MM.1S (cell line): ENCODE measurements at places on chromosomes 11 and 22.

- no peak for DNase-seq
Observed at GRCh38 chr22:27609451-27609888, 192.1 kb downstream of the MN1 start.

DNA sequence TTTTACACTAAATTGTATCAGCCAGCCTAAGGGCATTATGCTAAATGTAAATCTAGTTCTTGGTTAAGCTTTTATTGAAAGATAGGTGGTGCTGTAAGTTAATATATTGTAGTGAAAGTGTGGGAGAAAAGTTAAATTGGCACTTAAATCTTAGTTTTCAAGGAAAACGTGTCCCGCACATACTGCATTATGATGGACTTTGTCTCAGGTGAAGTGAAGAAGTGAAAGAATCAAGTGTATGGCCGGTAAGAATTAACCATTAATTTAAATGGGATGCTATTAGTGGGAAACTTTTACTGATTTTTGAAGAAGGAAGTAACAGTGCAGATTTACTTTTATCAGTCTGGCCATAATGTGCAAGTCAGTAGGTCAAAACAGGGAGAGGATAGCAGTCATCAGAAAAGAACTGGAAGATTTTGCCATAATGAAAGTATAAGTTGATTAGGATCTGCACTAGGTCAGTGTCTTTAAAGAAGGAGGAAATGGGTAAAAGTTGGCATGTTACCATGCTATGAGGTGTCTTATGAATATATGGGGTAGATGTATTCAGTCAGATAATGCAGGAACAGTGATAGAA is 81.6 kb downstream of the PDHX start:
- no peak for DNase-seq

DNA sequence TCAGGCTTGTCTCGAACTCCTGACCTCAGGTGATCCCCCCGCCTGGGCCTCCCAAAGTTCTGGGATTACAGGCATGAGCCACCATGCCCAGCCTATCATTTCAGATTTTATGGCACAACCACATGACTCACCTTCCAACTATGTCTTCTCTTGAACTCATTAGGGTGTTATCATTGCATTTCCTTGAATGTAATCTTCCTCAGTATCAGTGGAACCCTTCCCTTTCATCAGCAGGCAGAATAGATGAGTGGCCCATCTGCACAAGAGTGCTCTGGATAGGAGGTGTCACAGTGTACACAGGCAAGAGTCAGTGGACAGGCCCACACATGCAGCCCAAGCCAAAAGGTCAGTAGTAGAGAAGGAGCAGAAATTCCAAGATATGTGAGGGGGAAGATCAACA is 29.1 kb upstream of the AQP11 start:
- DNase-seq, result no peak

DNA sequence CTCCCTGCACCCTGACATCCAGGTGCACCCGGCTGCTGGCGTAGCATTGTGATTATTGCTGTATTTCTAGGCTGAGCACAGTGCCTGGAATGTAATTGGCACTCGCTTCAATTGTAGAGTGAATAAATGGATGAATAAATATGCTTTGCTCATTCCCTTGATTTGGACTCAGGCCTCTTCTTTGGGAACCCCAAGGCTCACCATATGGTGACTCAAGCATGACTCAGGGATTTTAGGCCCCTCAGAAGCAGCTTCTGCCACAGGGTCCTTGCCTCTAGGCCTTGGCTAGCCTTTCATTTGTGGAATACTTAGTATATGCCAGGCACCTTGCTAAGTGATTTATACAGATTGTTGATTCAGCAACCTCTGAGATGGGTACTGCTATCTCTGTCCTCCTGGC is 78.9 kb downstream of the GRIK4 start:
- no peak for DNase-seq

DNA sequence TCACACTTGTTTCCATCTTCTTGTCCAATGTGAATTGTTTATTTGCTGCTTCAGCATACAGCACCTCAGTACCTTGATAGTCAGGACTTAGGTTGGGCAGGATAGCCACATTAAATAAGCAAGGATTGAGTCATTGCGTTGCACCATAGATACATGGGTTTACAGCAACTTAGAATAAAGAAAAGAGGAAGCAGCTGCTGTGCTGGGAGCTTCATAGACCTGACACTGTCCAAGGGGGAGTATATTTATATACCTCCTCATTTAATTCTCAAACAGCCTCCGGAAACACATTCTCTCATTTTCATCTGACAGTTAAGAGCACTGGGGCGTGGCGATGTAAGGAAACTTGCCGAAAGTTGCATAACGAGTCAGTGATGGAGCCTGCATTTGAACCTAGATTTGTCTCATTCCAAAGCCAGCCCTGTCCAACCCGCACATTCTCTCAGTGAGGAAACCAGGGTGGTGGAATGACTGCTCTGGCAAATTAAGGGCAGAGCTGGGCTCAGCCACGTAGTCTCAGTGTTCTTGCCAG is 42.2 kb downstream of the UBASH3B start:
- peak; percentile 45 for DNase-seq

GRCh38 chr11:94735907-94736306 is 32.2 kb upstream of the AMOTL1 start:
- no peak for DNase-seq

DNA sequence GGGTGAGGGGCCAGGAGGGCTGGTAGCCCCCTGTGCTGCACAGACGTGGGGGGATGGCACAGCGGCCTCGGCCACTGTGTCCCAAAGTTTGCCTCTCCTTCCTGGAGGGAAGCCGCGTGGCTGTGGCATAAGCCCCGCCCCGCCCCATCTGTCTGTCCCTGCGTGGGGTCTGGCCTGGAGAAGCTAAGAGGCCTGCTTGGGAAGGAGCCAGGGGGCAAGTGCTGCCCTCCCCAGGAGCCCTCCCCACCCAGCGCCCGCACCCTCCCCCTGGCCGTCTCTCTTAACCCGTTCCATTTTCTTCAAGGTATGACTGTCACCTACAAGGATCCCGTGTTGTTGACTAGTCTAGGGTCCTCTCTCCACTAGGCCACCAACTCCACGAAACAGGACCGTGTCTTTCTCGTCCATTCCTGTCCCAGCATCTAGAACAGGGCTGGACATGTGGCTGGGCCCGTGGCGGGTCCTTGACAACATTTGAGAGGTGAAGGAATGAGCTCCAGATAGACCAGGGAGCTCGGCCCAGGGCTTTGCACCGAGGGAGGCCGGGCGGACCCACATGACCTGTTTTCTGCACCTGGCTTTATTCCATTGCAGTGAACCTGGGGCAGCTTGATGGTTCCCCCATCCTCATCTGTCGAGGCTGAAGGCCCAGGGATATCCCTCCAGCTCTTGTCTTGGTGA is 428.0 kb downstream of the TBC1D22A start:
- DNase-seq, result no peak

GRCh38 chr22:26933105-26933590 is 275.8 kb downstream of the MIAT start:
- no peak for DNase-seq

- peak; percentile 55 for DNase-seq
Observed at GRCh38 chr22:19448076-19448607, 631 bp upstream of the C22orf39 start.

DNA sequence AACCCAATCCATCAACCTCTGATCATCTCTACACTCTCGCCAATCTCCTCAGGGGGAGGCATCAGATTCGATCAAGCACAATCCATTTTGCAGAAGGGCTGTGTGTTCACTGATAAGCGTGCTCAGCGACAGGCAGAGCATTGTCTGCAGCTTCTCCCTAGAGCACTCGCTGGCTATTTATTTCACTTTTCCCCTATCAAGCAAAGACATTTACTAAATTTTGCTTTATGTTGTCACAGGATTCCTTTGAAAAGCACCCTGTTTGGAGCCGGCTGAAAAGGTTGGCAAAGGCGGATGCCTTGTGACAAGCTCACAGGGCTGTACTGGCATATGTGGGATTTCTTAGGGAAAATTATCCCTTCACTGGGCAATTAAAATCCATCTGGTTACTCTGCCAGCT is 1381.5 kb upstream of the TENM4 start:
- no peak for DNase-seq

DNA sequence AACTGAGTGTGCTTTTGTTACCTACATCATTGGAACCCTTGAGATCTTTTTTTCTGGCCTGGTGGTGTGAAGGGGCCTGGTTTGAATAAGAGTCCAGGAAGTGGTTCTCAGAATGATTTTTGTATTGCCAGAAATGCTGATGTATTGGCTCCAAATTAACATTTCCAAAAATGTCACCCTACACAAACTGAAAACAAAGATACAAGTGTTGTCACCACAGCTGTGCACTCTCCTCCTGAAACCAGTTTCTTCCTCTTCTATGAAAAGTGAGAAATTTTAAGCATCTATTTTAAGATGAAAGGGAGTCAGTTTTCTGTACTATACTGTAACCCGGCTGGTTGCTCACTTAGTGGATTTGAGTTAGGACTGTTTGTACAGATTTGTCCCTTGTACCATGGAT is 218.8 kb downstream of the PGR start:
- DNase-seq, result peak; percentile 89

- no peak for DNase-seq
Observed at GRCh38 chr11:67032830-67033551, 10.1 kb downstream of the SYT12 start.

DNA sequence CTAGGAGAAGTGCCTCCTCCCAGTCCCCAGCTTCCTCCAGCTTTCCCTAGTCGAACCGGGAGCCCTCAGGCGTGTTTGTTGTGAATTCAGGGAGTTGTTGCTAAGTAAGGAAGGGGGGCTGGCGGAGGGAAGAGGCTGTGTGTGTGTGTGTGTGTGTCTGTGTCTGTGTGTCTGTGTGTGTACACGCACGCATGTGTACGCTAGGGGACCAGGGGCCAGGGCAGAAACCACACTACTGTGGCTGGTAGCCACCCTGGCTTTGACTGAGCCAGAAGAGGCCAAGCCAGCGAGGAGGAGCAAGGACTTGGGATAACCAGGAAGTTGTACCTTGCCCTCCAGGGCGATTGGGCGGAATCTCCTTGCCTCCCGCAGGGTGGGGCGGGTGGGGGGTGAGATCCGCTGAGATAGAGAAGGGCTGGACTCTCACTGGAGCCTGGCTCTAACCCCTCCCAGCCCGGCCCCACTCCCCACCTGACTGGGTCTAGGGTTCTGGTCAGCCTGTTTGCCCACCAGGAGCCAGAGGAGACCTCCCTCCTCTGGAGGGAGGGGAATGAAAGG is 7.5 kb downstream of the BCL9L start:
- DNase-seq, result no peak

DNA sequence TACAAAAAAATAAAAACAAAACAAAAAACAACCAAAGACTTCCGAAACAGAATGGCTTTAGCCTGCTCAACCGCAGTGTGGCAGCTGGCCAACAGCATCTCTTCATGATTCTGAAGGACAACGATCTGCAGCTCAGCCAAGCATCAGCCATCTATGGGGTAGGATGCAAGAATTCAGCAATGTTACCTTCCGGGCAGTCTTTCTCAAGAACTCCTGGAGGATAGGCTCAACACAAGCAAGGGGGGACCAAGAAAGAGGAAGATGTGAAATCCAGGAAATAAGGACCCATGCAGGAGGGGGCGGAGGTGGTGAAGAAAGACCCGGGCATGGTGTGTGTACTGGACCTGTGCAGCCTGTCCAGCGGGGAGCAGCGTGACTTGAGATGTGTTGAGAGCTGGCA is 3.5 kb upstream of the TSPO start:
- peak; percentile 75 for DNase-seq

GRCh38 chr11:118565051-118565450 is 680 bp downstream of the IFT46 start:
- no peak for DNase-seq

DNA sequence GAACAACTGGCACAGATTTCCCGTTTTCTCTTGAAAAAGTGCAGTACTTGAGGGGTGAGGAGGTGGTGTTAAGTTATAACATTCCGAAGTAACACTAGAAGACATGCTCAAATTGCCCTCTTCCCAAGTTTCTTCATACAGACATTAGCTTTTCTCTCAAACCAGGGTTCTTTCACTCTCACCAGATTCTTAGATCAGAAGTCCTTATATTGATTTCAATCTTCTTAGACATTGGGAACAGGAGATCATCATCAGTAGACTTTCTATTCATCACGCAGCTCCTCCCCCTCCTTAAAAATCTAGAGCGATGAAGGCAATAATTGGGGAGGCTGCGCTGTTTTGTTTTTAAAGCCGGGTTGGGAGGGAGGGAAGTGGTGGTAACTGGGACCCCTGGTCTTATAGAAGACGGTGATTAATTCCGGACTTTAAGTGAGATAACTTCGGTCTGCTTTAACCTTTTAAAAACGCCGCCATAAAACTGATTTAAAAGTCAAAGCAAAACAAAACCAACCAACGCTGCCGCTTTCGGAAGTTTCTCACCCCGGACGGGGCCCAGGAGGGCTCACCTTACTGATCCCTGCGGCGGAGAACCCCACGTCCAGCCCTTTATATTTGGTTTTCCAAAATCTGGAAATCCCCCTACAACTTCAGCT is 665 bp downstream of the USP28 start:
- DNase-seq, result peak; percentile 56

GRCh38 chr11:77411717-77412441 is 62.0 kb downstream of the PAK1 start:
- DNase-seq, result peak; percentile 90

DNA sequence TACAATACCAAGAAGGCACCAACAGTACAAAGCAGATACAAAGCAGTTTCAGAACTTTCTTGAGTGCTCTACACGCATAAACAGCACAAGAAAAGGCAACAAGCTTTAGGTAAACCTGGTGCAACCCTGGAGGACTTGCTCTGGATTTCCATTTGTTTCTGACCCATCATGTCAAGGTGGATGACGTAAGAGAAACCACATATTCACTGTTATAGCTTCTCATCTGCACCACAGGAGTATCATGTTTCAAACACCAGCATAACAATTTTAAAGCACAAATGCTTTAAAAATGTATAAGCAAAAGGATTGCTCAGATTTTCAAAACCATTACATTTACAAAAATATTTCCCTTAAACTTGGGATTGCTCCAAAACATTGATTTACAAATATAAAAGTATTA is 25.0 kb upstream of the YPEL1 start:
- DNase-seq, result peak; percentile 54

GRCh38 chr11:30583476-30584280 is 2.5 kb downstream of the MPPED2 start:
- no peak for DNase-seq

- no peak for DNase-seq
Observed at GRCh38 chr11:83070731-83071566, 748 bp downstream of the RAB30 start.

DNA sequence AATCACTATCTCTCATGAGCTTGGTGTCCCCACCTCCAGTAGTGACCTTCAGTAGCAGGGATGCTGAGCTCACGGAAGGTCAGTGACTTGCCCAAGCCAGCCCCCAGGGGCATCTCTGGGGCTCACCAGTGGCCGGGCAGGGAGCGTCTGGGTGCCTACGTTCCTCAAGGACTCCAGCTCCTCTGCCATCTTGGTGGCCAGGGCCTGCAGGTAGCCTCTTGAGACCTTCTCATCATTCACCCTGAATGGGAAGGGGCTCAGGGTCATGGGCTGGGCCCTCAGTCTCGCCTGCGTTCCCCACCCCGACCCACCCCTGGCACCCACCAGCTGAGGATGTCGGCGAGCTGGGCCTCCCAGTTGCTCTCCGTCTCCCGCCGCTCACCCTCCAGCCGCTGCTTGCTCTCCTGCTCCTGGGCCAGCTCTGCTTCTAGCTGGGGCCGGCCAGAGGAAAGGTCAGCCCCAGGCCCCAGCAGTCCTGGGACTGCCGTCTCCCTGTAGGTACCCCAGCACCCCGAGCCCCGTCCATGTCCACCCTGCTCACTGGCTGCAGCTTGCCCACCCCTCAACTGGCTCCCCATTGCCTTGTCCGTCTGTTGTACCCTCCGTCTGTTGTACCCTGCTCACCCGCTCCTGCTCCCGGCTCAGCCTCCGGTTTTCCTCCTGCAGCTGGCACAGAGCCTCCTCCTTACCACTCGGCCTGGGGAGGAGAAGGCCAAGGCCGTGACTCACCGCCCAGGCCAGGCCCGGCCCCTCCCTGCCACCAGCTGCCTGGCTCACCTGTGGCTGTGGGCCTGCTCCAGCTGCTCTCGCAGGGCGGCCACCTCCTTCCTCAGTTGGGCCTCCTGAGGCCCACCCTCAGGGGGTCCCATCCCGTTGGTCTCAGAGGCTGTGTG is 9.5 kb downstream of the CDC42BPG start:
- no peak for DNase-seq
